Midbrain (tissue), 1 donor: ENCODE measurements at places on chromosomes 1 and 21.
A peak's percentile ranks its signal among the peaks of the same experiment; 100 is the strongest.

GRCh38 chr1:78839704-78840277 is 166.7 kb downstream of the ADGRL4 start:
- peak; percentile 62 for DNase-seq

DNA sequence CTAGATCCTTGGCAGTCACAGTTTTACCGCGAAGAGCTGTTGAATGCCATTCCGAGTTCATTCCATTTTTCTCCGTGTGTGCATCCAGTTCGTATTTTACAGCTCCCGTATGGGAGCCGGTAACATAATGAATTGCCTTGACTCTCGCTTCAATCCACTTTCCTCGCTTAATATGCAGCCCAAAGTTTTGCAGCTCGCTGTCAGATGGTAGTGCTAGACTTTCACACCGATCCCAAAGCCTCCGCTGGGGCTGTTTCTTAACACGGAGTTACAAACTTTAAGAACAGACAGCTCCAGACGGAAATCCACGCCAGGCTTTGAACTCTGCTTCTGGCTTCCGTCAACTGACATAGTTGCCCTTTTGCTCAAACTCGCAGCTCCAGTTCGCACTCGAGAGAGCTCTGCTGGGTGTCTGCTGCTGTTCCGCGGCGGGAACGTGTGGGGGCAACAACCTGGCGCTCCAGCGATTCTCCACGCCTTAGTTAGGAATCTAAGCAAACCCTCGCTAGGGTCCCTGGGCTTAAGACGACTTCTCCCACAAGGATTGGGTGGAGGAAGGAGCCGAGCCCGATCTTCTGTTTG is 3.5 kb upstream of the ARID1A start:
- peak; percentile 84 for DNase-seq

GRCh38 chr1:199995096-199995685 is 32.3 kb upstream of the NR5A2 start:
- DNase-seq: no peak

DNA sequence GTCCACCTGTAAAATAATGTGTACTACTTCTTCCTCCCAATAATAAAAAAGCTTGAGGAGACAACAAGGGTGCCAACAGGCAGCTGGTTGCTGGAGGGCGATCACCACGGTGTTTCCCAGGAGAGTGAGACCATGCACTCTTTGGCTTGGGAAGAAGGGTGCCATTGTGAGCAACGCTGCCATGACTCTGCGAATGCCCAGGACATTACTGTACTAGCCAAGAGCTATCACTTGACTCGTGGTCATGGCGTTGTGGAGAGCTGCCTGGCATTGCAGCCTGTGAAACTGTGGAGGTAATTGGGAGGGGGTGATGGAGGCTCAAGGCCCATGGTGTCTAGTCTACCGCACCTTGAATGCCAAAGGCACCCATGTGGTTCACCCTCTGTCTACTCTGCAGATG is 14.6 kb upstream of the PRMT2 start:
- DNase-seq: no peak

DNA sequence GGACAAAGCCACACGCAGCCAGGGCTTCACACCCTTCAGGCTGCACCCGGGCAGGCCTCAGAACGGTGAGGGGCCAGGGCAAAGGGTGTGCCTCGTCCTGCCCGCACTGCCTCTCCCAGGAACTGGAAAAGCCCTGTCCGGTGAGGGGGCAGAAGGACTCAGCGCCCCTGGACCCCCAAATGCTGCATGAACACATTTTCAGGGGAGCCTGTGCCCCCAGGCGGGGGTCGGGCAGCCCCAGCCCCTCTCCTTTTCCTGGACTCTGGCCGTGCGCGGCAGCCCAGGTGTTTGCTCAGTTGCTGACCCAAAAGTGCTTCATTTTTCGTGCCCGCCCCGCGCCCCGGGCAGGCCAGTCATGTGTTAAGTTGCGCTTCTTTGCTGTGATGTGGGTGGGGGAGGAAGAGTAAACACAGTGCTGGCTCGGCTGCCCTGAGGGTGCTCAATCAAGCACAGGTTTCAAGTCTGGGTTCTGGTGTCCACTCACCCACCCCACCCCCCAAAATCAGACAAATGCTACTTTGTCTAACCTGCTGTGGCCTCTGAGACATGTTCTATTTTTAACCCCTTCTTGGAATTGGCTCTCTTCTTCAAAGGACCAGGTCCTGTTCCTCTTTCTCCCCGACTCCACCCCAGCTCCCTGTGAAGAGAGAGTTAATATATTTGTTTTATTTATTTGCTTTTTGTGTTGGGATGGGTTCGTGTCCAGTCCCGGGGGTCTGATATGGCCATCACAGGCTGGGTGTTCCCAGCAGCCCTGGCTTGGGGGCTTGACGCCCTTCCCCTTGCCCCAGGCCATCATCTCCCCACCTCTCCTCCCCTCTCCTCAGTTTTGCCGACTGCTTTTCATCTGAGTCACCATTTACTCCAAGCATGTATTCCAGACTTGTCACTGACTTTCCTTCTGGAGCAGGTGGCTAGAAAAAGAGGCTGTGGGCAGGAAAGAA is 8.1 kb downstream of the PSRC1 start:
- no peak for DNase-seq

DNA sequence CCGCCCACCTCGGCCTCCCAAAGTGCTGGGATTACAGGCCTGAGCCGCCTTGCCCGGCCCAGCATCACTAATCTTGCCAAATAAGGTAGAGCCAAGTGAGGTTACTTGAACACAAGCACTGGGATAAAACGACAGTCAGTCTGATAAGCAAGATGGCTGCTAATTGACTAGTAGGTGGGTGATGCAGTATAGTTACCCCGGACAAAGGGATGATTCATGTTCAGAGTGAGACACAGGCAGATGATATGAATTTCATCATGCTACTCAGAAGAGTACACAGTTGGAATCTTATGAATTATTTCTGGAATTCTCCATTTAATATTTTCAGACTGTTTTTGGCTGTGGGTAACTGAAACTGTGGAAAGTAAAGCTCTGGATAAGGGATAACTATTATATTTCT is 178.4 kb downstream of the USP25 start:
- DNase-seq: no peak

GRCh38 chr1:224180783-224181452 is 2.1 kb upstream of the DEGS1 start:
- no peak for DNase-seq

- DNase-seq: no peak
Measured at GRCh38 chr1:85464497-85465098, 361 bp downstream of the DDAH1 start.

DNA sequence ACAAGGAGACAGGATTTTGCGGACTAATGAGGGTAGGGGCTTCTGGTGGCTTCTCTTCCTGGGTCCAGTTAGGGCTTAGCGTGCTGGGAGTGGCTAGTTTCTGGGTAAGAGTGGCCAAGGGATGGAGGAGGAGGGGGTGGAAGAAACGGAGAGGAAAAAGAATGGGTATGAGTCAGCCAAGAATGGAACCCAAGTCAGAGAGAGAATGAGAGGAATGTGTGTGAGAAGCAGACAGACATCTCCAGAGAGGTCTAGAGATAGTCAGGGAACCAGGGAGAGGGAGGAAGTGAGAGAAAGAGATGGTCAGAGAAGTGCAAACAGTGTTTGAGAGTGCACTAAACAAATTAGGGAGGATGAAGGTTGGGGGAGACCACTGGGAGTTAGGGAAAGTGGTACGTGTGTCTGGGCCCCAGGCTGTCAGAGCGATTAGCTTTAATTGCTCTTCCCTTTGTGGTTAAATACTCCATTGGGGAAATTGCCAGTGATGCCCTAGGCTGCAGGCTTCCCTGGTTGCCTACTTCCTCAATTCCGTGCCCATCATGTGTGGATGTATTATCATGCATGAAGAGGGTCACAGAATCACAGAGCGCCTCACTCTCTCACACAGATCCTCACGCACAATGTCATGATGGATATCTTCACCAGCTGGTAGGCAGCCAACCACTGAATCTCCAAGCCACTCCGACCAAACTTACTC is 1.4 kb downstream of the PEA15 start:
- DNase-seq: no peak

- DNase-seq: no peak
Measured at GRCh38 chr1:51750218-51750617, 128.3 kb downstream of the NRDC start.

DNA sequence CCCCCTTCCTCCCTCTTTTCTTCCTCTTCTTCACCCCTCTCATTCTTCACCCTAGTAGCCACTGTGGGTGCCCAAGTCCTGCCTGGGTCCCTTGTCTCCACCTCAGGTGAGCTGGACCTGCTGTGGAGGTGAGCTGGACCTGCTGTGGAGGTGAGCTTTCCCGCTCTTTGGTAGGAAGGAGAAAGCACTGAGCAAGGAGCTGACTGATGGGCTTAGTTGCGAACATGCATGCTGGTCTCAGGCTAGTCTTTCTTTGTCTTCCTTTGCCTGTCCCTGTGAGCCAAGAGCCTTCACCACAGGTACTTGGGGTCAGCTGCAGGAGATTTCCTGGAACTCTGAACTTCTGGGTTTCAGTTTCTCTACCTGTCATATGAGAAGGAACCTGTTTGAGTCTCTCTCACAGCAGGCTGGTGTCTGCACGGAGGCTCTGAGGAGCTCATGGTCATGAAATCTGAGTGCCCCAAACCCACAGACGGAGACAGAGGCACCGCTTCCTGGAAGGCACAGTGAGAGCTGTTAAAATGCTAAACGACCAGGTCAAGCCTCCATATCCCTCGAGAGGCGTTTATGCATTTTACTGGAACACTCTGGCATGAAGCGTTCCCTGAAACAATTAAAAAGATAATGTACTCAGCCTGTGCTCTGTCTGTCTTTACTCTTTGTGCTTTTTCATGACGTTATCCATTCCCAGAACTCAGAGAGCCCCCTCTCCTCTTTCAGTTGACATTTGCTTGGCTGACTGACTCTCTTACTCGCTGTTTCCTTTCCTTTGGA is 69.5 kb downstream of the RHOU start:
- no peak for DNase-seq

GRCh38 chr1:149914545-149914944 is 3.1 kb downstream of the SV2A start:
- no peak for DNase-seq

DNA sequence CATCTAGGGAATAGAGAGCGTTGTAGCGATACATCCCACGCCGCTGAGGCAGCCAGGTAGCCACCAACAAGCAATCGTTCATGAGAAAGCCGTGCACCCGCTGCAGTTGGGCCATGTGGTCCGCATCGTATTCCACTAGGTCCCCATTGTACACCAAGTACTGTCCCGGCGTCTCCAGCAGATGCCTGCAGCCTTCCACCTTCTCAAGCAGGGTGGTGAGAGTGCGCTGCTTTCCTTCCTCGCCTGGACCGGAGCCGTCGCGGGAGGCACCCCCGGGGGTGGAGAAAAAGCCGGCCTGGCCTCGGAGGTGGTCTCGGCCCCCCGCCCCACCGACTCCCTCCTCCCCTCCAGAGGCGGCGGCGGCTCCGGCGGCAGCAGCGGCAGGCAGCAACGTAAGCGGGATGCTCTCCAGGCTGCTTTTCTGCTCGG is 595 bp downstream of the EXOC8 start:
- DNase-seq: no peak

- DNase-seq: no peak
Measured at GRCh38 chr1:33332357-33332789, 11.5 kb upstream of the A3GALT2 start.

- no peak for DNase-seq
Measured at GRCh38 chr1:199202331-199202730, 563.5 kb downstream of the PTPRC start.

- no peak for DNase-seq
Measured at GRCh38 chr1:17136936-17137335, 17.7 kb upstream of the PADI2 start.

DNA sequence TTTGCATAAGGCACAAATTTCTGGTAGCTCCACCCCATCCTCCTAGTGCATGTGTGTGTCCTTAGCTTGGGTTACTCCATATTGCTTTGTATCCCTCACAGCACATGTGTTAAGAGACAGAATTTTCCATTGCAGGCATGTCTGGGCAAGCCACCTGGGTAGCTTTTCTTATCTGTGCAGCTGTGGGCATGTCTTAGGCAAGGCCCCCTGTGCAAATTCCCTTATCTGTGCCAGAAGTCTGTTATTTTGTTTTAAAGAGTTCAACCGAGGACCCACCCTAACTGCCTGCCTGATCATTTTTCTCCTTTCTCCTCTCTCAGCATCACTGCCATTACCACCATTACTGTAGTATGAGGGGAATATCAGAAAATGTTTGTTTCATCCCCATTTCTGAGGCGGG is 131.9 kb downstream of the CYYR1 start:
- no peak for DNase-seq

GRCh38 chr1:173562813-173563212 is 40.1 kb downstream of the SLC9C2 start:
- DNase-seq: no peak

- no peak for DNase-seq
Measured at GRCh38 chr1:154556422-154556821, 2.0 kb downstream of the UBE2Q1 start.

GRCh38 chr1:86228546-86228945 is 72.0 kb upstream of the COL24A1 start:
- no peak for DNase-seq

DNA sequence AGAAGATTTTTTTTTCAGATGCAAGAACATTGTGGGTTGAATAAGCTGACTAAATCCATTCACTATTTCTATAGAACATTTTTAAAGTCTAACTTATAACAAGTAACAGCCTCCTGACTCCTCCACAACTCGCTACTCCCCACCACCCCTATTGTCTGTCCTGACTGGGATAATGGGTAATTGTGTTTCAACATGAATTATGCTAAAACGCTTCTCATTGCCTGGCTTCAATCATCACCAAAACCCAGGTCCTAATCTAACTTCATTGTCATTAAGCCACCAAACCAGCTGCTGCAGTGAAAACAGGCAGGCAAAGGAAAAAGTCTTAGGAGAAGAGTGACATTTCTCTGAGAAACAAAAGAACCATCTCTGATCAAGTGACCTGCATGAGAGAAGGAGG is 30.0 kb downstream of the TNR start:
- DNase-seq: no peak

- DNase-seq: no peak
Measured at GRCh38 chr1:115506924-115507589, 134.7 kb upstream of the VANGL1 start.

DNA sequence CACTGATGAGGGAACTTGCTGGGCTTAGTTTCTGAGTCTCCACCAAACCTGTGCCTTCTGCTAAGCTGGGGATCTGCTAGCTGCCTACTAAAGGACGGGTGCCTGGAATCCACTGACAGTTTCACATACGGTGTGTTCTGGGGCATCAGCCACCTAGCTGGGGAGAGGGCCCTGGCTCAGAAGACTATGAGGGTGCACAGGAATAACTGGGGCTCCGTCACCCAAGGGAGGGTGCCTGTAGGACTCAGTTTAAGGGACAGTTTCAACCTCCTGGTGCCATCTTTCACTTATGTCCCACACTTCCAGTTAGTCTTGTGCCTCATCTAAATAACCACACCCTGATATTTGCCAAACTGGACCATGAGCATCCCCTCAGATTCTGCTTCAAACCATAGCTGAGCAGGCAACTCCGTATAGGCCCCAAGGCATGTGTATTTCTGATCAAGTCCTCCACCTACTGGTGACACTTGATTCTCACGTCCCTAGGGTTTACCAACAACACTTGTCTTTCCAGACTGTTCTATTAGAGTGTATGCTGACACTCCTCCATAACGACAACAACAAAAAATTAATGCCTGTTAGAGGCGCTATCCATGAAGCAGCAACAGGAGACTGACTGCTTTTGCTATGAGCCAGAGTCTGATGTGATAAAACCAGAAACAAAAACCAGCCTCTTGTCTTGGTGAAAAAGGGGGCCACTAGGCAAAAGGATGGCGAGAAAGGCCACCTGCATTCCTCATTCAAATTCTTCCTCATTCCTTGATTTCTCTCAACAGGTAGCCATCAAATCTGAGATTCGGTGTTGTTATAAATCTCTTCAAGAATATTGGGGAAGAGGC is 55.0 kb upstream of the PAXBP1 start:
- DNase-seq: peak; percentile 60
